ENCODE measurements at places on chromosomes 1 and 21.
A peak's percentile ranks its signal among the peaks of the same experiment; 100 is the strongest.

GRCh38 chr1:175078629-175079028, 11.0 kb downstream of the TNN start:
- H3K4me1 ChIP-seq, result no peaks in the 10 kb centered on the region
- peaks cover 85% of the 10 kb centered on the region for H3K27me3 ChIP-seq
- no peak overlapping the region for H3K4me3 ChIP-seq
- peaks cover 4% of the 10 kb centered on the region for H3K36me3 ChIP-seq
- H3K27ac ChIP-seq, result no peak overlapping the region

- H3K36me3 ChIP-seq, result peaks cover 51% of the 10 kb centered on the region
- DNase-seq, result no peak
- peaks cover 59% of the 10 kb centered on the region for H3K4me1 ChIP-seq
- H3K27ac ChIP-seq, result no peak overlapping the region
Measured at GRCh38 chr21:46556802-46557201, 48.1 kb downstream of the S100B start.

DNA sequence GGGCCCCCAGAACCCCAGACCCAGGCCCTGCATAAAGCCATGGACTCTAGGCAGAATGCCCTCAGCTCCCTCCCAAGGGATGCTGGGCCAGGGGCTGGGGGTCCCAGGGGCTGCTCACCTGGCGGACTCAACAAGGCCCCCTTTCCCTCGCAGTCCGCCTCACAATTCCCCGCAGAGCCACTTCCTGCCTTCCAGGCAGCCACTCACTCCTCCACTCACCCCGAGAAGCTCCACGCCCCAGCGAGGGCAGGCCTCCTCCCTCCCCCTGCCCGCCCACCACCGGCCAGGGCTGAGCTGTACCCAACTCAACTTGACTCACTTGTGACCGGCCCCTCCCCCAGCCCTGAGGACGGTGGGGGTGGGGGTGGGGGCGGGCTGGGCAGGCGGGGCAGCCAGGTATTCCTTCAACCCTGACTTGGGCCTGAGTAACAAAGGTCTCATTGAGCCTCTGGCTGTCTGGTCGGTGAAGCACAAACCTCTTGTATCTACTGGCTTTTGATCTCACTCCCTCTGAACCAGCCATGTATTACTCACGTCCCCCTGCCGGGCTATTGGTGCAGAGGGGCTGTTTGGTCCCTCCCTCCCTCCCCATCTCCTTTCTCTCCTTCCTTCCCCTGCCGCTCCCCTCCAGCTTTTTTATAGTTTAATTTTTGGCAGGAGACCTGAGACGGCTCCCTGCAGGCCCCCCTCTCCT, 5.9 kb downstream of the BLACAT1 start:
- no peak for DNase-seq
- no peak overlapping the region for H3K27ac ChIP-seq
- H3K4me1 ChIP-seq, result peaks cover 6% of the 10 kb centered on the region
- H3K27me3 ChIP-seq, result peaks cover 45% of the 10 kb centered on the region
- no peak overlapping the region for H3K4me3 ChIP-seq
- H3K36me3 ChIP-seq, result no peaks in the 10 kb centered on the region

DNA sequence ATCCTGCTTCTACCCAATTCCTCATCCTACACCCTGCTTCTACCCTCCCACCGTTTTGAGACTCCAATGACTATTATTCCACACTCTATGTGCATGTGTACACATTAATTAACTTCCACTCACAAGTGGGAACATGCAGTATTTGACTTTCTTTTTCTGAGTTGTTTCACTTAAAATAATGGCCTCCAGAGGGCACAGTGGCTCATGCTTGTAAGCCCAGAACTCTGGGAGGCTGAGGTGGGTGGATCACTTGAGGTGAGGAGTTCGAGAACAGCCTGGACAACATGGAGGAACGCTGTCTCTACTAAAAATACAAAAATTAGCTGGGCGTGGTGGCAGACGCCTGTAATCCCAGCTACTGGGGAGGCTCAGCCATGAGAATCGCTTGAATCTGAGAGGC, 464.8 kb downstream of the PTBP2 start:
- no peak overlapping the region for H3K4me3 ChIP-seq
- no peaks in the 10 kb centered on the region for H3K27me3 ChIP-seq
- no peaks in the 10 kb centered on the region for H3K4me1 ChIP-seq
- DNase-seq, result no peak
- H3K36me3 ChIP-seq, result no peaks in the 10 kb centered on the region

- H3K27ac ChIP-seq, result peak overlapping the region; percentile 32
- H3K4me3 ChIP-seq, result no peak overlapping the region
- no peaks in the 10 kb centered on the region for H3K27me3 ChIP-seq
- peaks cover 24% of the 10 kb centered on the region for H3K4me1 ChIP-seq
- peaks cover 4% of the 10 kb centered on the region for H3K36me3 ChIP-seq
Measured at GRCh38 chr21:32483293-32483595, 70.7 kb downstream of the EVA1C start.

DNA sequence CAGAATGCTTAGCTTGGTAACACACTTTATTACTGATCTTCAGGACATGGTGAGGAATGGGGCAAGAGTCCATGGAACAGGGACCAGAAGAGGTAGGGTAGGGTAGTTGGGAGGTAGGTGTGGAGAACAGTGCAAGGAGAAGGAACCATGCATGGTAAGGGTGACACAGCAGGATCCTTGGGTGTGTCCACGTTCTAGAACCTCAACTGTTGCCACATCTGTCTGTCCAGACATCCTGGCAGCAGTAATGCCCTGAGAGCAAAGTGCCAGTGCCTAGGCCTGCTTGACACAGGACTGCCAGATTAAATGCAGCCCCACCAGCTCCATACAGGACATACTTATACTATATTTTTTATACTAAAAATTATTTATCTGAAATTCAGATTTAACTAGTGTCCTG, 13.9 kb downstream of the DMAP1 start:
- no peak for DNase-seq
- H3K4me1 ChIP-seq, result peaks cover 10% of the 10 kb centered on the region
- no peak overlapping the region for H3K4me3 ChIP-seq
- no peaks in the 10 kb centered on the region for H3K27me3 ChIP-seq

DNA sequence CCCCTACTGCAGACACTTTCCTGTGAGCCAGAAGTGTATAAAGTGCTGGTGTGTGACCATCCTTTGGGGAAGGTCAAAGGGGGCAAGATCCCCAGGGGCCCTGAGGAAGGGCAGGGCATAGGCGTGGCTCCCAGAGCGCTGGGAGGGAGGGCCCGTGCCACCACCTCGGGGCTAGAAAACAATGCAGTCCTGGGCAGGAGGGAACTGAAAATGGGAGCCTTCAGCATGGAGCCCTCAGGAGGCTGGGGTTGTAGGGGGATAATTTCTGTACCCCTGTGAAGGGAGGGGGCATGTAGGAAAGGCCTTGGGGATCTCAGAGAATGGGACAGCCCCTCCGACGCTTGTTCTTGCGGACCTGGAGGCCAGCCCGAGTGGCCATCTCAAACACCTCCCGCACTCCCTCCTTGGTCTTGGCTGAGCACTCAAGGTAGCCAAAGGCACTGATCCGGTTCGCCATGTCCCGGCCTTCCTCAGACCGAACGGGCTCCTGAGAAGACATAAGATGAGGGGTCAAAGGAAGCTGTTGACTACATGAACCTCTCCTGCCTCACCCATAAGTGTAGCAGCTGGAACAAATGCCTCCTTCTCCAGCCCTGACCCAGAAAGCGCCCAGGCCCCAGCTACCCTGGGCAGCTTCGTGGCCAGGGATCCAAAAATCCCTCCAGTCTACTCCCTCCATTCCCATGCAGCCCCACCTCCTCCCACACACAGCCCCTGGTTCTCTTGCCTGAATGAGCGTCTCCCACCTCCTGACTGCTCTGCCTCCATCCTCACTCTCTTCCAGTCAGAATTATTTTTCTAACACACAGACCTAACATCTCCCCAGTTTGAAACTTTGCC, 5.5 kb downstream of the RHOC start:
- no peaks in the 10 kb centered on the region for H3K27me3 ChIP-seq
- H3K27ac ChIP-seq, result peak overlapping the region; percentile 75
- H3K4me3 ChIP-seq, result peak overlapping the region; percentile 48
- DNase-seq, result no peak

GRCh38 chr1:201104141-201104540, 8.1 kb downstream of the CACNA1S start:
- H3K4me3 ChIP-seq, result no peak overlapping the region
- no peaks in the 10 kb centered on the region for H3K36me3 ChIP-seq
- DNase-seq, result no peak
- H3K4me1 ChIP-seq, result no peaks in the 10 kb centered on the region
- peaks cover 5% of the 10 kb centered on the region for H3K27me3 ChIP-seq
- H3K27ac ChIP-seq, result peak overlapping the region; percentile 2

- no peak overlapping the region for H3K27ac ChIP-seq
- H3K4me1 ChIP-seq, result peaks cover 28% of the 10 kb centered on the region
- no peak overlapping the region for H3K4me3 ChIP-seq
- no peaks in the 10 kb centered on the region for H3K36me3 ChIP-seq
- DNase-seq, result no peak
Measured at GRCh38 chr21:46617267-46618051, 12.6 kb upstream of the S100B start.

DNA sequence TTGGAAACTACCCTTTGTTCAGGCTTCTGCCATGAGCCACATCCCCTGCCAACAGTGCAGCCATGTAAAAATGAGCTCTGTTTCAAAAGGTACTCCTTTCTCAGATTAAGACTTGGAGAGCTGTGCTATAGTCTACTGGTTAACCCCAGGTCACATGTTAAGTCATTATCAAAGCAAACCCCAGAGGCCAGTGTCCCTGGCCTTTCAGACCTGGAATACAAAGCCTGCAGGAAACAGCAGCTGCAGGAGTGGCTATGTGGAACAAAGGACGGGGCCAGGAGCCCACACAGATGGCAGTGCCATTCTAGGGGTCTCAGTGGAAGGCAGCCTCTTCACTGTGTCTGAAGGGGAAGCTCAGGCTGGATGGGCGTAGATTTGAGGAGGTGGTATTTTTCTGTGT, 6.7 kb downstream of the ZNF496 start:
- H3K4me3 ChIP-seq, result no peak overlapping the region
- H3K36me3 ChIP-seq, result peaks cover 11% of the 10 kb centered on the region
- DNase-seq, result no peak

- no peaks in the 10 kb centered on the region for H3K27me3 ChIP-seq
- no peak overlapping the region for H3K4me3 ChIP-seq
- H3K36me3 ChIP-seq, result no peaks in the 10 kb centered on the region
- no peak for DNase-seq
- no peak overlapping the region for H3K27ac ChIP-seq
- H3K4me1 ChIP-seq, result no peaks in the 10 kb centered on the region
Measured at GRCh38 chr1:223019256-223019655, 123.8 kb downstream of the TLR5 start.

- no peak overlapping the region for H3K27ac ChIP-seq
- no peak overlapping the region for H3K4me3 ChIP-seq
- H3K36me3 ChIP-seq, result no peaks in the 10 kb centered on the region
- H3K27me3 ChIP-seq, result peaks cover 12% of the 10 kb centered on the region
- no peaks in the 10 kb centered on the region for H3K4me1 ChIP-seq
Measured at GRCh38 chr1:56773341-56774066, 45.7 kb downstream of the FYB2 start.

GRCh38 chr1:228415221-228415620, 1.4 kb downstream of the TRIM17 start:
- peak overlapping the region; percentile 89 for H3K4me3 ChIP-seq
- no peak for DNase-seq
- no peak overlapping the region for H3K27ac ChIP-seq
- peaks cover 20% of the 10 kb centered on the region for H3K4me1 ChIP-seq
- H3K27me3 ChIP-seq, result no peaks in the 10 kb centered on the region
- peaks cover 5% of the 10 kb centered on the region for H3K36me3 ChIP-seq

DNA sequence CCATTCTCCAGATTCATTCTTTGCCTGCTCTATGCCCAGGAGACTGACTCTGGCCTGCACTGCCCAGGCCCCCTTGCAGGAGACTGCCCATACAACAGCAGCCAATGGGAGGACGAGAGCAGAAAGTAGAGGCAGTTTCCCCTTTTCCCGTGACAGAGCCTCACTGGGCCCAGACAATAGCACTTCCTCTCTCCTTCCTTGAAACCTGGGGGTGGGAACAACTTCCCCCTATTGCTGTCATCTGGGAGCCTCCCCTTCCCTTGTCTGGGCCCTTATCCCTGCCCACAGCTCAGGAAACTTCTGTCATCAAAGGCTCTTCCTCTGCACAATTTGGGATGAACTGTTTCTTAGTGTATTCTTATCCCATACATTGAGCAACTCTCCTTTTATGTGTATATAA, 60.8 kb upstream of the KCNJ15 start:
- H3K27ac ChIP-seq, result no peak overlapping the region
- H3K36me3 ChIP-seq, result no peaks in the 10 kb centered on the region
- H3K4me1 ChIP-seq, result no peaks in the 10 kb centered on the region
- no peak overlapping the region for H3K4me3 ChIP-seq

- H3K27me3 ChIP-seq, result no peaks in the 10 kb centered on the region
- H3K4me3 ChIP-seq, result no peak overlapping the region
- H3K4me1 ChIP-seq, result peaks cover 7% of the 10 kb centered on the region
- no peak for DNase-seq
Measured at GRCh38 chr1:161772397-161772796, 6.3 kb downstream of the ATF6 start.

DNA sequence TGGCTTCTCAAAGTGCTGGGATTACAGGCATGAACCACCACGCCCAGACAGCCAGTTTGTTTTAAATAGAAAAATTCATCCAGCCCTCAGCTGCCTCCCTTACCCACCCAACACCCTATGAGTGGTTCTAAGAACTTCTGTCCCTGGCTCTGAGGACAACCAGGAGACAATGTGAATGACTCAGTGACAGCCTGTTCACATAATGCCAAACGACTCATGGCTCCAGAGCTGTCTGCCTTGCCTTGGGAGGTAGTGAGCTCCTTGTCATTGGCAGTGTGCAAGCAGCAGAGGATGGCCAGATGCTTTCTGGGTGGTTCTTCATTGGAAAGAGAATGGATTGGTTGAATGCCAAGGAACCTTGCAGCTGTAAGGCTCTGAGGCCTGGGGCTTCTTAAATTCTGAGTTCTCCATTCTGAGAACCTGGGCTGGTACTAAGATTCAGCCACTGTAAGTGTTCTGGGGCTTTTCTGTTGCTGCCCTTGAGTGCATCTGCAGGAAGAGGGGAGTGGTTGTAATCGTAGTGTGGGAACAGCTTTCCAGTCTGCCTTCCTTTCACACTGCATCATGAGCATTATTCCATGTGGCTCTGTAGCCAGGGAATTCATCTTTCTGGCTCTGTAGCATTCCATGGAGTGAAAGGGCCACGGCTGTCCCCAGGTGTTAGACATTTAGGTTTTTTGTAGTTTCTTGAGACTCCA, 5.8 kb downstream of the SERINC2 start:
- no peak overlapping the region for H3K4me3 ChIP-seq
- DNase-seq, result no peak
- H3K27ac ChIP-seq, result no peak overlapping the region
- peaks cover 15% of the 10 kb centered on the region for H3K4me1 ChIP-seq
- H3K27me3 ChIP-seq, result peaks cover 62% of the 10 kb centered on the region

Measured in effector memory CD8-positive, alpha-beta T cell (primary cell).